ENCODE measurements at places on chromosomes 1 and 21. TPM values are rescaled to one million over a fixed set of nuclear protein-coding genes. Genes with fewer than 3 reads are reported as not detected.

The ARTN gene
- 10.7 TPM for total RNA-seq

The TMOD4 gene
- not detected for total RNA-seq

The PCSK9 gene
- under 0.01 TPM for total RNA-seq

- no peak for DNase-seq
These were observed 40.4 kb upstream of the GJA5 start for GRCh38 chr1:147800804-147801203.

- DNase-seq, result no peak
These were observed 80.7 kb downstream of the NID1 start for GRCh38 chr1:235984041-235984825.

DNA sequence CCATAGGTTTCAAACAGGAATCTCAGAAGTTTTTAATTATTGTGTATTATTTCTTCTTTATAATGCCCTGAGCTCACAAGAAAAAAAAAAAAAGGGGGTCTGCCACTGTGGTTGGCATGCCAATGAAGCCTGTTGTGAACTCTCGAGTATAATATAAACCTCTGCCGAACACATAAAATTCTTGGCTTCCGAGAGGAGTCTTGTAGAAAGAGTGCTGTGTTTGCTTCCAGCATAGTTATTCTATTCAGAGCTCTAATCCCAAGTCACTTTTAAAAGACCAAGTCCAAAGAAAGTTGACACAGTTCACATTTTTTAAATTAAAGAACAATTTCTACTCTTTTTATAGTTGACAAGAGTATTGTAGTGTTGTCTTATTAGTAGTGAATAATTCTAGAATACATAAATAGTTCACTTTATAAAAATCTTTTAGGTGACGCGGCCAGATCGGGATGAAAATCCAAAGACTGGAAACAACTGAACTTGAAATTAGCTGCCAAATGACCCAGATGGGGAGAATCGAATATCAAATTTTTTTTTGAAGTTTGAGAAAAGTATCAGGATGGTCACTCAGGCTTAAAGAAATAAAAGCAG is 293.2 kb downstream of the DUSP10 start:
- no peak for DNase-seq

DNA sequence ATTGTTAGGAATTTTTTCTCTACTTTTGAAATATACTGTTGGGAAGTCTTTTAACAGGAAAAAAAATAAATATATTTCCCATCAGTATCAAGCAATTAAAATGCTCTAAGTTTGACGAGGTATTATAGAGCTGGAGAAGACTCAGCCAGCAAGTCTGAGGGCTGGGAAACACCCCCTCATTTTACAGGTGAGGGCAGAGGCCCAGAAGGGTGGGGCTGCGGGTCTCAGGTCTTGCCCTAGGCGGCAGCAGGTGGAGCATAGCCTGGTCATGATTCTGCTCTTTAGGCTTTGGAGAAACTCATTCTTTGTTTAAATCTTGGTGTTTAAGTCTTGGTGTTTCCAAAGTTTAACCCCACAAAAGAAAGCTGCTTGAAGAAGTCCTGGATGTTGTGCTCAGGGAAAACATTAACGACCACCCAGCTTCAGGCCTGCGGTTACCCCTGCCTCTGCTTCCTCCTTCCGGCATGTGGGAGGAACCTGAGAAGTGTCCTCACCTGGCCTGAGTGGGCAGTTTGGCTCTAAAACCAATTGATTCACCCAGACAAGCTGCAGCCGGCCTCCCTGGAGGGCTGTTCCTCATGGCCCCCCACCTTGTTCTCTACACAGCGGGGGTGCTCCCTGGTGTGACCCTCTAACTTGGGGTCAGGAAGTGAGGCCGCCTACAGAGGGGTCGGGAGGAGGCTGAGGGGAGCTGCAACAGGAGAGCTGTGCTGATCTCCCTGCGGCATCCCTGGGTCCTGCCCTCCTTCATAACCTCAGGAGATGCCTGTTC is 41.7 kb downstream of the OLFML2B start:
- DNase-seq, result no peak

Data from RPMI7951 (cell line).